ENCODE measurements at places on chromosomes 11 and 22.
A peak's percentile ranks its signal among the peaks of the same experiment; 100 is the strongest.

- DNase-seq, result no peak
Observed at GRCh38 chr11:63673579-63673978, 2.4 kb upstream of the ATL3 start.

GRCh38 chr11:122556605-122557004 is 98.9 kb upstream of the UBASH3B start:
- no peak for DNase-seq

GRCh38 chr11:819943-820649 is 1.4 kb downstream of the PNPLA2 start:
- DNase-seq, result peak; percentile 61

DNA sequence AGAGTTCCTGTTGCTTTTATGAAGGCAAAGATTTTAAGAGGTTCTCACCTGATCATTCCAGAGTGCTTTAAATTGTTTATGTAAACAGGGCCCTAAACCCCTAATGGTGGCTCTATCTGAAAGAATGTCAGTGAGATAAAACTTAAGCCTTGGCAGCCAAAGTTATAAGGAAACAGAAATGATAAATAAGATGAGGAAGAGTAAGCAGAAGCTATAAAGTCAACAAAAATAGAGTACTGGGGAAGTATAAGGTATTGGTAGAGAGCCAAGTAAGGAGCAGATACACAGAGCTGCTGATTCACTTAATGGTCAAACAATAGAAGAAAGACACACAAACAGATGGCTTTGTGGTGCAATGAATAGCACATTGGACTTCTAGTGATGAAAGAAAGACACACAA is 37.9 kb downstream of the TMPRSS5 start:
- DNase-seq, result no peak

DNA sequence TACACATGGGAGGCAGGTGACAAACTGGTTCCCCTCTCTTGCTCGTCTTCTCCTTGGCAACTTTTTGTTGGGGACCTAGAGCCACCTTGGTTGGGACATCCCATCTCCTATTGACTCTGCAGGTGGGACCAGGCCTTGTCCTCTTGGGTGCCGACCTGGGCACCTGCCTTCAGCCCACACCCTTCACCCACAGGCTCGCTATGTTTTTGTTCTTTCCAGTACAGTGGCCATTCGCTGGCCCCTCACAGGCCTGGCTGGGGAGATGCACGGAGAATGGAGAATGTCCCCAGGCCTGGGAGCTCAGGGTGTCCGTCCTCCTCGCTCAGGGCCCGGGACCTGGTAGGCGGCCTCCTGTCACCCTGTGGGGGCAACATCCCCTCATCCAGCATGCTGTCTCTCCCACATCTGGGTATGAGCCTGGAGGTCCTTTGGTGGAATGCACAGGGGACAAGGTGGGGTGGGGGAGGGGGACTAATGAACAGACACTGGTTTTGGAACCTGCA is 14.9 kb upstream of the OMP start:
- no peak for DNase-seq

- DNase-seq, result no peak
Observed at GRCh38 chr22:45987136-45987861, 10.3 kb upstream of the WNT7B start.

- DNase-seq, result no peak
Observed at GRCh38 chr11:134041349-134041748, 27.5 kb upstream of the JAM3 start.

GRCh38 chr11:59607703-59608454 is 7.7 kb downstream of the OSBP start:
- no peak for DNase-seq

DNA sequence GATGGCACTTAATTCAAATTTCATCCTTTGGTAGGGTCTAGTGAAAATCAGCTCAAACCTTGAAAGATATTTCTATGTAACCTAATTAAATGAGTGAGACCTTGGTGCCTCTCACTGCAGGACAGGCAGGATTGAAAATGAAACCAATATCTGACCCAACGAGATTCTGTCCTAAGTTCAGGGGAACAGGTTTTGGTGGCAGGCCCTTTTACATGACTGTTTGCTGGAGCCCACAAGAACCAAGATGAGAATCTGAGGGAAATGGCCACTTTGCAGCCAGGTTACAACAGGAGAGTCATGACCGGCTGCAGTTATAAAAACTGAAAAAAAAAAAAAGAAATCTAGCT is 130.2 kb downstream of the TRIM44 start:
- no peak for DNase-seq

- no peak for DNase-seq
Observed at GRCh38 chr11:3245071-3245470, 12.9 kb upstream of the MRGPRE start.

- no peak for DNase-seq
Observed at GRCh38 chr11:103829596-103829995, 206.8 kb upstream of the DDI1 start.

GRCh38 chr11:6377902-6378639 is 12.2 kb upstream of the SMPD1 start:
- no peak for DNase-seq
